ENCODE measurements at places on chromosomes 6 and 20.

GRCh38 chr6:11542863-11543262 lies 5.3 kb downstream of the TMEM170B start:
- no peak for DNase-seq

- peak; percentile 40 for DNase-seq
Measured at GRCh38 chr6:110617057-110617456, 140.6 kb upstream of the SLC22A16 start.

DNA sequence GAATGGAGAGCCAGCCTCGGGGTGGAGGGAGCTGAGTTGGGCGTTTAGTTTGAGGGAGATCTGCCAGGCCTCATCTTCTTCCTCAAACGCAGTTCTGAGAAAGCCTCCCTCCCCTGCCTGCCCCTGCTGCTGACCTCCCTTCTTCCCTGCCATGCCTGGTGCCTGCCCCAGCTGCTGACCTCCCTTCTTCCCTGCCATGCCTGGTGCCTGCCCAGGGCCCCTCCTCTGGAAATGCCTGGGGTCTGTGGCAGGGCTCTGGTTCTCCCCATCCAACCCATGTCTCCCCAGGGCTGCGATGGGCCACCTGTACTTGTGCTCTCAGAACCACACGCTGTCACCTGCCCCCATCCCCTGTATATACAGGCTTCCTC lies 114.6 kb downstream of the VEGFA start:
- no peak for DNase-seq

DNA sequence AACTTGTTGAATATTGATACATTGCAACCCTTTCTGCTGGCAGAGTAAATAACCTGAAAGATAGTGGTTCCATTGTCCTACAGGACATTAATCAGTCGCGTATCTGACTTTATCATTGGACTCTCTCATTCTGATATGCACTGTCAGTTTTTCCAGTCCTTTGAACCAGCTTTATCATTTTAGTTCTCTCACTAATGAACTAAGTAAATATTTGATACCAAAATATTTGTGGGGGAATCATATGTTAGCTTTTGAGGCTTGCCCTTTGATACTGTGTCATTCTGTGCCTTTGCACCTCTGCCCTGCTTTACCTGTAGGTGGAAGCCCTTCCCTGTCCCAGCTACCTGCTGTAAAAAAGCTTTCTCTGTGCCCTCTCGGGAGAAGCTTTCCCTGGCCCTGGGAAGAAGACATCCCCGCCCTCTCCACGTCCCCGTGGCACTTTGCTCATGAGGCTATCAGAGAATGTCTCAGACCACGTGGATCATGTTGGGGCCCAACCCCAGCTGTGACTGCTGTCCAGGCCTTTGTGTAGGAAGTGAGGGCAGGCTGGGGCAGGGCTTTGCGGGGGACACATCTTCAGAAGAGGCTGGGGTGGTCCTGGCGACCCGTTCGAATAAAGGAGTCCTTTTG lies 117.8 kb upstream of the NXT1 start:
- no peak for DNase-seq

GRCh38 chr20:426566-426965 lies 18.5 kb downstream of the RBCK1 start:
- DNase-seq = no peak

DNA sequence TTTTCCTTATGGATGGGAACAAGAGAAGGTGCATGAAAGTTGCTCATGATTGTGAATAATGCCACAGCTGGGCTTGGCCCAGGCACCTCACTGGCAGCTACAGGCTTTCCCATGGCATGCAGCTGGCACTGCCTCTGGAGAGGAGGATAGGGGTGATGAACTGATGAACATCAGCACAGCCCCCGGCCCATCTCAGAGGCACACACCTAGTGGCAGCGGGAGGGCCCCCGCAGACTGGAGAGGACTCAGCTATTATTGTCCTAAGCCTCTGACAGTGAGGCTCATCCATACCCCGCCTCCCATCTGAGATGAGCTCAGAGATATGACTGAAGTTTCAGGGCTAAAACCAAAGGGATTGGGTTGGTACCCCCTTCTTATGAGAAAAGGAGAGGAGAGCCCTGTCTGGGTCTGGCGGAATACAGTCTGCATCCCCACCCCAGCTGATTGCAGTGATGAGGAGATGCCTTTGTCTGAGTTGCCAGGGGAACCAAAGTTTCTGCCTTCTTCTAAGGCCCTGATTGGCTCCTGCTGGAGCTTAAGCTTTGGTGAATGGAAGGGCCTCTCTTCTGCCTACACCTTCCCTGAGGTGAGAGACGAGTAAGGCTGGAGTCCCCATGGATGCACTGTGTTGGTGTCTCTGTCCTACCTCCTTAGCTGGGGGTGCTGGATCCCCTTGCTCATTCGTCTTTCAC lies 27.6 kb upstream of the EPB41L1 start:
- DNase-seq = no peak

DNA sequence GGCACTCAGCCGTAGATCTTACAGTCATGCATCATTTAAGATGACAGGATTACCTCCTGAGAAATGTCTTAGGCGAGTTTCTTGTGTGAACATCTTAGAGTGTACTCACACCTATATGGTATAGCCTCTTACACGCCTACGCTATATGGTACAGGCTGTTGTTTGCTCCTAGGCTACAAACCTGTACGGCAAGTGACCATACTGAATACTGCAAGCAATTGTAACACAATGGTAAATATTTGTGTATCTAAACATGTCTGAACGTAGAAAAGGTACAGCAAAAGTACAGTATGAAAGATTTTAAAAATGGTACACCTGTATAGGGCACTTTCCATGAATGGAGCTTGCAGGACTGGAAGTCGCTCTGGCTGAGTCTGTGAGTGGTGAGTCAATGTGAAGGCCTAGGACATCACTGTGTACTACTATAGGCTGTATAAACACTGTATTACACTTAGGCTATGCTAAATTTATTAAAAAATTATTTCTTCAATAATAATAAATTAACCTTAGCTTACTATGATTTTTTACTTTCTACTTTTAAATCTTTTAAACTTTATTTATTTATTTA lies 541 bp upstream of the IL20RA start:
- DNase-seq = no peak

DNA sequence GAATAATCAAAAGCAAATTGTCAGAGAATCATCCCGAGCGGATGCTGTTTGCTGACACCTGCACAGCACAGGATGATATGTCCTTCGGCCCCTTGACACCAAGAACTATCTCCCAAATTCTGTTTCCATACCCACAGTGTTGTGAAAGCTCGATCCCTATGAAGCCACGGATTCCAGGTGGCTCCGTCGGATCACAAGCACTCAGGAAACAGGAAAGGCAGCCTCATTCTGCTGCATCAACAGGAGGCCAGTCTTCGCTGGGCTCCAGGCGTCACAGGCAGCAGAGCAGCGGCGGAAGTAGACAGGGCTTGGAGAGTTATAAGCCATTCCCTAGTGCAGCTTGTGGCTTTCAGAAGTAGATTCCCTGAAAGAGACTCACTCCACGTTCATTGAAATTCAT lies 342.3 kb downstream of the C6orf118 start:
- DNase-seq = no peak

- DNase-seq = no peak
Measured at GRCh38 chr20:32510120-32510600, 75.0 kb downstream of the NOL4L start.

- no peak for DNase-seq
Measured at GRCh38 chr6:49462599-49462926, 490 bp downstream of the MMUT start.

DNA sequence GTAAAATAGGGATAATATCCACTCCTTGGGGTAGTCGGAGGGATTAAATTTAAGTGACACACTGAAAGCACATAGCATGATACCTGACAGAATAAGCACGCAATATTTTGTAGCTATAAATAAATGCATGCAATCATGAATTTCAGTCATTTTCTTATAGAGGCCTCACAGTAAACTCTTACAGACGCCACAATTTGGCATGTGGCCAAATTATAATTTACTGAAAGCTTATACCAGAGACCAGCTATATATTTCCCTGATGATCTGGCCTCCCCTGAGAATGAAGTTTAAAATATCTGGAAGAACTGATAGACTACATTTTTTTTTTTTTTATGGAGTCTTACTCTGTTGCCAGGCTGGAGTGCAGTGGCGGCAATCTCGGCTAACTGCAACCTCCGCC lies 40.9 kb downstream of the QRSL1 start:
- no peak for DNase-seq

DNA sequence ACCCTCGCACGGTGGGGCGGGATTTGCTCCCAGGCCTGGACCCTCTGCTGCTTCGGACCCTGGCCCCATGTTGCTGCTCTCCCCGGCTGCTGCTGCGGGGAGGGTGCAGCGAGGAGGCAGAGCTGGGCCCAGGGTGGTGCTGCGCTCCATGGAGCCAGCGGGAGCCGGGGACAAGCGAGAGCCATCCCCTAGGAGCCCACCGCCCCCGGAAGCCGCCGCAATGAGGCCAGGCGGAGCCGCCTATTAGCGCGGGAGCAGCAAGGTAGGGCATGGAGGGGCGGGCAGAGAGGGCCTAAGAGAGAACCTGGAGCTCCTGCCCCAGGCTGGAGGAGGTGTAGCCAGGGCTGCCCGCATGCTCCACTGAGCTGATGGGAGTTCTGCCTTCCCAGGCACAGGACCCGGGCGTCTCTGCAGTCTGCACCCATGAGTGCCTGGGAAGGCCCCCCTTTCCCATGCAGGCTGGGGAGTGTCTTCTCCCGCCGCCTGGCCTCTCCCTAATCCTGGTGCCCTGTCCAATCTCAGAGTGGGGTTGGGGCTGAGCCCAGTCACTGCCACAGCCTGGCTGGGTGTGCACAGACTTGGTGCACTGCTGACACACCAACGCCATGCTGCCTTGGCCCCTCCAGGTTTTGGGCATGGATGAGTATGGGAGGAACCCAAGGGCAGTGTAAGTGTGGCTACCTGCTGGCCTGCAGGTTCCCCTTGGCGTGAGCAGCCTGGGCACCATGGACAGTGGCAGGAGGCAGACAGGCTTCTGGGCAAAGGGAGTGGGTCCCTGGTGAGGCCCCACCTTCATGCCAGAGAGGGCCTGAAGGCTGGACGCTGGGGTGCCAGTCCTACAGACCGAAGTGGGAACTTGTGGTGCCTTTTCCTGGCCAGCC lies 360.6 kb upstream of the MAP3K7 start:
- DNase-seq = no peak

Measured in CD4-positive, alpha-beta T cell treated with Interleukin-4 for 1 hour (primary cell).